ENCODE measurements at places on chromosomes 12 and 14.

- H3K27ac ChIP-seq: no peak overlapping the region
- peaks cover 30% of the 10 kb centered on the region for H3K4me1 ChIP-seq
- no peak overlapping the region for H3K4me3 ChIP-seq
- H3K36me3 ChIP-seq: peaks cover 34% of the 10 kb centered on the region
Measured at GRCh38 chr12:76449583-76449982, 101.4 kb upstream of the BBS10 start.

GRCh38 chr14:106879241-106879640 is 1352.9 kb downstream of the TMEM121 start:
- peak; percentile 77 for DNase-seq
- H3K36me3 ChIP-seq: no peaks in the 10 kb centered on the region
- peaks cover 50% of the 10 kb centered on the region for H3K27me3 ChIP-seq
- peaks cover 2% of the 10 kb centered on the region for H3K4me1 ChIP-seq
- H3K4me3 ChIP-seq: no peak overlapping the region

- no peak for DNase-seq
- no peak overlapping the region for H3K27ac ChIP-seq
- no peaks in the 10 kb centered on the region for H3K36me3 ChIP-seq
- no peaks in the 10 kb centered on the region for H3K27me3 ChIP-seq
Measured at GRCh38 chr12:97875064-97875463, 412.5 kb downstream of the RMST start.

- H3K27me3 ChIP-seq: no peaks in the 10 kb centered on the region
- peaks cover 8% of the 10 kb centered on the region for H3K4me1 ChIP-seq
- peak; percentile 4 for DNase-seq
- H3K4me3 ChIP-seq: no peak overlapping the region
Measured at GRCh38 chr14:88613552-88614010, 50.7 kb downstream of the ZC3H14 start.

- no peaks in the 10 kb centered on the region for H3K27me3 ChIP-seq
- no peak overlapping the region for H3K4me3 ChIP-seq
Measured at GRCh38 chr12:79422060-79422812, 268.5 kb downstream of the PAWR start.

DNA sequence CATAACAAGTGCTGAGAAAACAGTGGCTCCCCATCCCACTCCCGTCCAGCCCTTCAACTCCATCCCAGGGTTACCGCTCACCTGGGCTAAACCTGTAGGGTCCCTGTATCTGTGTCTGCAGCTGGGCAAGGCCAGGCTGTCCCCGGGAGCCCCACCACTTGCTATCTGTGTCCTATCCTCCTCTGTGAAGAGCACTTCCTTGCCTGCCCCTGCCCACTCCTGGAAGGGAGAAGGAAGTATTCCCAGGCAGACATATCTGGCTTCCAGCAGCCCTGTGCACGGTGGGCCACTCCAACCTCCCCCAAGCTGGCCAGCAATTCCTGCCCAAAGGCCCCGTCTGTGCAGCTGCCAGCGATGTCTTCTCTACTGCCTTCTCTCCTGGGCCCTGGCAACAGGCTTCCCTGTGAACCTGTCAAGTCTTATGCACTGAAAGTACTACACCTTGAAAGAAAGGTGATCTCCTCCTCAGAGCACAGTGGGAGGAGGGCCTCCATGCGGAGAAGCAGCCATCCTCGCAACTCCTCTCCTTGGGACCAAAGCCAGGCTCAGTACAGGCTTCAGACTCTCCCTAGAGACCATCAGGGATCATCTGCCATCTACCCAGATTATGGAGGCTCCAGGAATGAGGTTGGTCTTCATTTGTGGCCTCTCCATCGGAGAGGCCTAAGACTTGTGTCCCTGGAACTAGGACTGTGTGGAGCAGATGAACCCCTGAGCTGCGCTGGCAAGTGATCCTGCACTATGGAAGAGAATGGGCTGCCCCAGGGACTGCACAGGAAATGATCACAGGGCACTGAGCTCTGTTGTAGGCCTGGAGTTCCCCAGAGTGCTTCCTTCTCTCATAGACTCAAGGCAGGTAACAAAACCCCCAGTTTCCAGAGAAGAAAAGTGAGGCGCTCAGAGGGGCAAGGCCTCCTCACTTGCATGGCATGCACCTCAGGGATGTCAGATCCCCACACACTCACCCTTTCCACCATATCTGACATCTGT is 663.6 kb downstream of the BCL11B start:
- peaks cover 8% of the 10 kb centered on the region for H3K4me1 ChIP-seq
- H3K4me3 ChIP-seq: no peak overlapping the region
- H3K36me3 ChIP-seq: peaks cover under 1% of the 10 kb centered on the region
- H3K27me3 ChIP-seq: no peaks in the 10 kb centered on the region
- no peak overlapping the region for H3K27ac ChIP-seq
- no peak for DNase-seq

DNA sequence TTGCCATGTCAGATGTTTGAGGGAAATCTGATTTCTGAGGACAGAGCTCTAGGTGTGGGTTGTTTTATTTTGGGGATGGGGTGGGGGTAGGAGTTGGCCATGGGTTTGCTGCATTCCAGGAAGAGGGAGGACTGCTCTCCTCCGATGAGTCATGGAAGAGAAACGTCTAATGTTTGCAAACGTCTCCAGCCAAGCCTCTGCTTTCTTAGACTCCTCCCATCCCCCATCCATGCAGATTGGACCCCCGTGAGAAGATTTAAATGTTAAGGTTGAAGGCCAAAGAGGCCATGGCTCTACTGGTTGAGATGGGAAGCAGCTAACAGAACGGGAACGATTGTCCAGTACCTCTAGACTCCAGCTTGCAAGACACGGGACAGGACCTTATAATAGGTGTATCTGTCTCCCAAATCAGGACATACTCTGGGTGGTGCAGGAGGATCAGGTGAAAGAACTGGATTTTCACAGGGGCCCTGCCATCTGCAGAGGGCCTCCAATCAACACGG is 11.4 kb upstream of the ATP2A2 start:
- no peak overlapping the region for H3K4me3 ChIP-seq
- no peak overlapping the region for H3K27ac ChIP-seq
- no peaks in the 10 kb centered on the region for H3K36me3 ChIP-seq

GRCh38 chr14:70599345-70599744 is 1.1 kb downstream of the MED6 start:
- peaks cover 5% of the 10 kb centered on the region for H3K27me3 ChIP-seq
- no peak for DNase-seq
- peak overlapping the region; percentile 32 for H3K27ac ChIP-seq
- peaks cover 14% of the 10 kb centered on the region for H3K4me1 ChIP-seq
- H3K4me3 ChIP-seq: peak overlapping the region; percentile 99

Measured in activated naive CD8-positive, alpha-beta T cell treated with anti-CD3 and anti-CD28 coated beads for 36 hours (primary cell).